Suppressor macrophage (primary cell): ENCODE measurements at places on chromosomes 12 and 14.

GRCh38 chr12:29782285-29782870, 1.4 kb downstream of the TMTC1 start:
- DNase-seq = peak; percentile 62

DNA sequence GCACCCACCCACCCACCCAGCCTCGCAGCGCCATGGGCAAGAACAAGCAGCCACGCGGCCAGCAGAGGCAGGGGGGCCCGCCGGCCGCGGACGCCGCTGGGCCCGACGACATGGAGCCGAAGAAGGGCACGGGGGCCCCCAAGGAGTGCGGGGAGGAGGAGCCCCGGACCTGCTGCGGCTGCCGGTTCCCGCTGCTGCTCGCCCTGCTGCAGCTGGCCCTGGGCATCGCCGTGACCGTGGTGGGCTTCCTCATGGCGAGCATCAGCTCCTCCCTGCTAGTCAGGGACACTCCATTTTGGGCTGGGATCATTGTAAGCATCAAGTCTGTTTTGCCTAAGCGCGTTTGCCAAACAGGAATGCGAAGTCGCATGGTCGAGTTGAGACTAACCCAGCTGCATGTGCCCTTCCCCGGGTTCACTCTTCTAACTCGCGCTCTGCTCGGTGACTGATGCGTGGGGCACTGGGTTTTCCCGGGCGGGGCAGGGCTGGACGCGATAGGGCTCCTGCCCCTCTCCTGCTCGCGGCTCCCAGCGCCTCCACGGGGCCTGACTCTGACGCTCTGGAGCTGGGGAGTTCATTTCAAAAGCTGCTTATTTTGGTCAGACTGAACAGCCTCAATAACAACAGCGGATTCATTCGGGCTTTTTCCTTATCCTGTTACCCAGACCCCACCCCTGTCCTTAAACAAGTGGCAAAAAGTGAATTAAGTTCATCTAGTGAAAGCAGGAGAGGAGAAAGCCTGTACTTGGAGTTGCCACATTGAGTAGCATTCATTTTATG, 458 bp downstream of the SSPN start:
- DNase-seq = peak; percentile 44

DNA sequence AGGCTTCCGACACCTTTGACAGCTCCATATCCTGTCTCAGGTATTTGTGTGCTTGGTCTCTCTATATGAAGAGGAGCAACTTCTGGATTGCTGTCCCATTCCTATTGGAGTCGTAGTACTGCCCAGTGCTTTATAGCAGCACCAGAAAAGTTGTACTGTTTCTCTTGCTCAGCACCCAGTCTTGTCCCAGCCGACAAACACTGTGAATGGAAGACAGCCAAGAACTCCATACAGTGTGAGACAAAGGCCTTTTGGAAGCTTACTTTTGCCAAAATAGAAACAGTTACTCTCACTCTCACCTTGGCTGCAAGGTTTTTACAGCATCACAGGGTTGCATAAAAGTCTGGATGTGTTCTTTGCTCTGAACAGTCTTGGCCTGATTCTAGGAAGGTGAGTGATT, 105.3 kb downstream of the TGFB3 start:
- DNase-seq = no peak

DNA sequence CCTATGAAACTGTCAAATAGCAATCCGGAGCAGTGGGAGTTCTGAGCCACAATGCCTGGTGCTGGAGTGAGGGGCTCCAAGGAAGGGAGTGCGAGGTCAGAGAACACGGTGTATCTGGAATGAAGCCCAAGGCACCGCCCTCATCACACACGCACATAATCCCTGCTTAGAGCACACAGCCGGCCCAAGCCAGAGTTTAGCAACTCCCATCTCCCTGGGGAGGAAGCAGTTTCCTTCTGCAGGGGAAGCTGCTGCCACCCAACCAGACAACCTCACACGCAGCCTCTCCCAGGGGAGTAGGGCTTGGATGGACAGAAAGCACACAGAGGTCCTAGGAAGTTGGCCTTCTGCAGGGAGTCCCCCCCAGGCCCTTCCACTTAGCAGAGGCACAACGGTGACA, 31.3 kb downstream of the ACTN1 start:
- DNase-seq = peak; percentile 70

GRCh38 chr14:43540948-43541347, 966.1 kb downstream of the FSCB start:
- no peak for DNase-seq

DNA sequence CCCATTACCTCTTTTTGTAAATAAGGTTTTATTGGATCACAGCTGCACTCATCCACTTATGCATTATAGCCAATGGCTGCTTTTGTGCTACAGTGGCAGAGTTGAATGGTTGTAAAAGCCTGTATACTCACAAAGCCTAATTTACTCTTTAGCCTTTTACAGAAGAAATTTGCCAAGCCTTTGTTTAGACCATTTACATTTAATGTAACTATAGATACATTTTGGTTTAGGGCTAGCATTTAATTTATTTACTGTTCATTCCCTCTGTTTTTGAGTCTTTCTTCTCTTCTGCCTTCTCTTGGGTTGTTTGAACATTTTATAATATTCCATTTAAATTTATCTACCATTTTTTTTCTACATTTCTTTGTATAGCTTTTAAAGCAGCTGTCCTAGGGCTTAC, 217.1 kb upstream of the AMIGO2 start:
- DNase-seq = no peak

GRCh38 chr14:80575763-80576162, 364.5 kb upstream of the DIO2 start:
- no peak for DNase-seq

GRCh38 chr12:94128280-94128679, 20.1 kb upstream of the PLXNC1 start:
- peak; percentile 66 for DNase-seq

DNA sequence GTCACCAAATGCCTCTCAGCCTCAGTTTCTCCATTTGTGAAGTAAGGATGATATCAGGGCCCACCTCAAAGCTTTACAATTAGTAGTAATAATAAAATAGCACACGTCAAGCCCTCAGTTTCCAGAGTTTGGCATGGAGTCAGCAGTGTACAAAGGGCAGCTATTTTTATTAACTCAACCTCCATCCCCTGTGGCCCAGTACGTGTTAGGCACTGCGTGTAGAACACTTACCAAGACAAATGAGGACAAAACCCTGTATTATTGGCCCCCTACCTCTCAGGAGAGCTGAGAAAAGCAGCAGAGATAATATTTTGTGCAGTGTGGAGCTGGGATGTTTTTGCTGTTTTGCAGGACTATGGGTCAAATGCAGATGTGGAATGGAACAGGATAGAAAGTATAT, 280.8 kb downstream of the C12orf75 start:
- DNase-seq = no peak

- peak; percentile 73 for DNase-seq
These were observed 16.6 kb upstream of the CLEC2A start for GRCh38 chr12:9948606-9949296.

DNA sequence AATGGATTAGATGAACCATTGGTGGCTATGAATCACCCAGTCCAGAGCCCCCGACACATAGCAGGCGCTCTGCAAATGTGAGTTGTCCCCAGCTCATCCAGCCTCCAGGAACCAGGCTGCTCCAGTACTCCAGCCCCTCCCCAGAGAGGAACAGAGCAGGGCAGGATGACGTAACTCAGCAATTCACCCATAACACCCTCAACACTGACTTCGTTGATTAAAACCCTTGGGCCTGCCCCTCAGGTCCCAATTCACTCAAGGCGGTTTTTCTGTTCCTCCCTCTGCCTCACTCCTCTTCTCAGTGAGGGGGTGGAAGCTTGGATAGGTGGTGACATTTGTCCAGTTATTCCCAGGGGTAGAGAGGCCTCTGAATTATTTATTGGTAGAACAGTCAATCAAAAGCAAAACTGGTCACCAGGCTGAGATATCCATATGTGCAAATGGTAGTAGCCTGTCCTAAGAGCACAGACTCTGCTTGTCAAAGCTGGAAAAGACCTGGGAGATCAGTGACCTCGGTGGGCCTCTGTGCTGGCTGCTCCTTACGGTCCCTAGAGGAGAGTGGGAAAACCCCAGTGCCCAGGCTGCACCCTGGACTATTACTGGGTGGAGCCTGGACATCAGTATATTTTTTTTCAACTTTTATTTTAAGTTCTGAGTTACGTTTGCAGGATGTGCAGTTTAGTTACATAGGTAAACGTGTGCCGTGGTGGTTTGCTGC, 97.0 kb downstream of the CMKLR1 start:
- DNase-seq = no peak

DNA sequence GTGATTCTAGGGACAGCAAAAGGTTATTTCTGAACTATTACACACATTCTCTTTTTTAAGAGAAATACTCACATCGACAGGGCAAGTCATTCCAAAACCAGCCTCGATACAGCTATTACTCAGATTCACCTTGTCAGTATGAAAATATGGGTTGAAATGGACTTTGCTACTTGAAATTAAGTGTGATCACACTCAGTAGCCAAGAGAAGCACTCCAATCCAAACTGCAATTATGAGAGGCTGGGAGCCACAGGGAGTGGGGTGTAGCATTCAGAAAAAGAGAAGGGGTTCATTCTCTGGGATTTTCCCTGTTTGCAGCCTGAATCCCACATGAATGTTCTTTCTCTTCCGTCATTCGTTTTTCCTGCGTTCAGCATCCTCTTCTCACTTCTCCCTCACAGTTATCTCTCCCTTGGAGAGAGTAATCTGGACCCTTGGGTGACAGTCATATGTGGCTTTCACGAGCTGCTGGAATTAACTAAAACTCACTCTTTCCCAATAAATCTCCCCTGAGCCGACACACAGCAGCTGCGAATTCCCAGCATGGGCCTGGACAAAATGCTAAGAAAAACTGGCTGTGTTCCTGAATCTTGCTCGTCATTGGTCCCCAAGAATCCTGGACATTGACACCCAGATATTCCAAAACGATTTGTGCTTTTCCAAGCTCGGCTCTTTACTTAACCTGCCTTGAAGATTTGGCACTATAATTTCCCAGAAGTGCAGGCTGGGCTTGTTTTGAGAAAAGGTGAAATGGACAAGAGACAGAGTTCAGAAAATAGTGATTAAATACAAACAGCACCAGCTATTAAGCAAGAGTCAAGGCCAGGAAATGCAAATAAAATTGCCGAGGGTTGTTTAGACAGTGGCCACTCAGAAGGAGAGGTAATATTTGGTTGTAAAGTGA, 199.5 kb upstream of the PLEKHG7 start:
- DNase-seq = no peak

GRCh38 chr14:85315733-85316290, 214.1 kb upstream of the FLRT2 start:
- DNase-seq = peak; percentile 18

DNA sequence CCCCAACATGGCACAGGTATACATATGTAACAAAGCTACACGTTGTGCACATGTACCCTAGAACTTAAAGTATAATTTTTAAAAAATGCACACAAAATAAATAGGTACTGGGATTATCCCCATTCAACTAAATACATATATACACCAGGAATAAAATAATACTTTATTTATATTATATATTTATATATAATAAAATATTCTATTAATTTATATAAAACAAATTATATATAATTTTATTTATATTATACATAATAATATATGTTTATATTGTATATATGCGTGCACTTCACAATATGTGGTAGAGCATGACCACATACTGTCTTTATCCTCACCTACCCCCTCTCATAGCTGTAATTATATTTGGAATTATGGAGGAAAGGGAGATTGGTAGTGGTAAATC, 119.1 kb upstream of the TMEM260 start:
- DNase-seq = no peak

GRCh38 chr12:99267038-99267437, 380.5 kb upstream of the GARIN6 start:
- no peak for DNase-seq

DNA sequence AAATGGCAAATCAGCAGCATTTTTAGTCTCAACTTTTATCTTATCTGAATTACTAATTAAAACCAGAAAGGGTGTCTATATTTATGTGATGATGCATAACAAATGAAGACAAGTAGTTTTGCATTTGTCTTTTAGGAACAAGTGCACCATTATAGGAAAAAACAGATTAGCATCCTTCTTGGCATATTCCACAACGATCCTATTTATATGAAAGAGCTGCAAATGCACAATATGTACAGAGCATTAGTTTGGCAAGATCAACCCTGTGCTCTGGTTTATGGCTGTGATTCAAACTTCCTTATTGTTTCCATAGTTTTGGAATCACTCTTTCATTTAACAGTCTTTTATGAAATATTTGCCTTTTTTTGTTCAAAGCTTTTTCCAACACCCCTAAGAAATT, 486.8 kb downstream of the KCNH5 start:
- DNase-seq = no peak

GRCh38 chr12:84756961-84757360, 155.6 kb downstream of the SLC6A15 start:
- DNase-seq = no peak

DNA sequence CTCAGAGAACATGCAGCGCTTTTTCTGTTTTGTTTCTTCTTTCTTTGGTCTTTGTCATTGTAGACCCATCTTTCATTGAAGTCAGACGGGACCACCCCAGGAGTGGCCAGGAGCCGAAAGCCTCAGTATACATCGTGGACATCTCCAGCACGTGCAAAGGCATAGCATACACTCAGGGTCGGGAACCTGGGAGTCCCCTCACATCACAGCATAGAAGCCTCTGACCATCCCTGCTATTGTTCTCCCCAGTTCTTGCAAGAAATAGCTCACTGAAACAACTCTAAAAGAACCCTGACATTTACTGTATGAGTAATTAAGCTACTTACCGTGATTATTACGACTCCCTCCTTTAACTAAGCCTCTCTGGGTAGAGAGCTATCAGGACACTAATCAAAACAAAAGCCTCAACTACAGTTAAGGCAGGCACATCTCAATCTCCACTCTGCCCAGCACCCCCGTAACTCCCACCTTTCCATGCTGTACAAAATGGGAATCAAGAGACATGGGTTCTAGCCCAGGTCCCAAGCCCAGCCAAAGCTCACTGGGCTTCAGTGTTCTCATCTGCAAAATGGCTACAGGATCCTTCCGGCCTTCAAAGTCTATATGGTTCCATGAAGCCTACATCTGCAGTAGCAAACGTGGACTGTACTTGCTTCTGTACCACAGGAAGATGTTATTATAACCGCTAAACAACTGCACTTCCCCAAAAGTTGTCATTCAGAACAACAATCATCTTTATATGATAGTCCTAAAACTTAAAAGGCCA, 6.7 kb downstream of the CCDC88C start:
- no peak for DNase-seq

DNA sequence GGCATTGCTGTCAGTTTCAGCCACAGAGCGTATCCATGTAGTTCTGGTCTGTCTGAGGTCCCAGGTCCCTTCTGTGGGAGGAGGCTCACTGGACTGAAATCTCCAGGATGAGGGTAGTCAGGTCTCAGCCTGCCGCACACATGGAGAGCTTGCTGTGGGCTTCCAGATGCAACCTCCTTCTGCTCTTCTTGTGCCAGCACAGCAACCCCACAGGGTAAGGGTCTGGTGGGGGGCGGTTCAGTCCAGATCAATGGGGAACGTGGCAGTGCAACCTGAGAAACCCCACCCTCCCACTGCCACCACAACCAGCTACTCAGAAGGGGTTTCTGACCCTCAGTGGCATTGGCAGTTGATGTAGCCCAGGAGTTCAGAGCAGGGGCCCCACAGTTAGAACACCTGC, 61.2 kb downstream of the BEGAIN start:
- DNase-seq = no peak

- no peak for DNase-seq
These were observed 121.8 kb downstream of the TBC1D30 start for GRCh38 chr12:64946132-64946829.
